Activated T-helper 1 cell treated with anti-CD3 and anti-CD28 coated beads, Interleukin-2, amount 50 U/mL, for 16 hours (primary cell): ENCODE measurements at places on chromosomes 3 and 15.

DNA sequence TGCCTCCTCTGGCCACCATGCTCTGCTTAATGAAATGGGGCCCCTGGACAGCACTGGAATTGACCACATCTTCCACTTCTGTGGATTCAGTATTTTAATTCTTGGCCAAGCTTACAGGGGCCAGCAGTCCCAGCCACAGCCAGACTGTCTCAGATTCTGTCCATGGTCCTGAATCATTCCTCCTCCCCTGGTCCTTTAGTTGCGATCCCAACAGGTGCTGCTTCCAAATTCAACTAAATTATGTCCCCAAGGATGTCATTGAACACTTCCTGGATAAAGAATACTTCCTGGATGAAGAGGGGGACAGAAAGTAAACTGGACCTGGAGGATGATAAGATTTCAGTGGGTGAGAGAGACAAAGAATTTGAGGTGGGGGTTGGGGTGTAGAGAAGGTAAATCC lies 111.1 kb upstream of the FOXB1 start:
- no peak for DNase-seq

DNA sequence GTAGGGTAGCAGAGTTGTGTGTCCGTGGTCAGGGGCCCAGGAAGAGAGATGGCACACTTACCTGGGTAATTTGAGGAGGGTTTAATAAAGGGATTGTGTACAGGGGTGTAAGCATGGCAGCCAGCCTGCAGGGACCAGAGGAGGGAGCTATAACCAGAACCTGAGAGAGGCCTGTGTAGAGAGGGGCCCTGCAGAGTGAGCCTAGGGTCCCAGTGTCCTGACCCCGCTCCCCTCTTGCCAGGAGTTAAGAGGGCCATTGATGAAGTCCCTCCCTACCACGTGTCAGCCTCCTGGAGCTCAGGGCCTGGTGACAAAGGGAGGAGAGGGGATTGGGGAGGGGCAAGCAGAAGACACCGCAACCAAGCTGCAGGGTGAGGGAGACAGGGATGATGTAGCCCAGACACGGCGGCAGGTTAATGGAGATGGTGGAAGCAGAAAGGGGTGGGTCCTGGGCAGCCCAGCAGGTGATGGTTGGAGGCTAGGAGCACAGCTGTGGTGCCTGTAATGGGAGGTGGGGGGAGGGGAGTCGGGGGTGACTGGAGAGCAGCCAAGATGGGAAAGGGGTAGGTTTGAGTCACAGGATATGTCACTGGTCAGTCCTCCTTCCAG lies 165.4 kb upstream of the TOPAZ1 start:
- DNase-seq = no peak

- DNase-seq = no peak
These were observed 11.2 kb downstream of the NUP210 start for GRCh38 chr3:13408890-13409289.

GRCh38 chr3:188154014-188154808 lies at the start of gene LPP:
Gene LPP (plus strand): TSS chr3:188154157. CDS start chr3:188406121, 251,964 bp downstream.
- DNase-seq = peak; percentile 50

DNA sequence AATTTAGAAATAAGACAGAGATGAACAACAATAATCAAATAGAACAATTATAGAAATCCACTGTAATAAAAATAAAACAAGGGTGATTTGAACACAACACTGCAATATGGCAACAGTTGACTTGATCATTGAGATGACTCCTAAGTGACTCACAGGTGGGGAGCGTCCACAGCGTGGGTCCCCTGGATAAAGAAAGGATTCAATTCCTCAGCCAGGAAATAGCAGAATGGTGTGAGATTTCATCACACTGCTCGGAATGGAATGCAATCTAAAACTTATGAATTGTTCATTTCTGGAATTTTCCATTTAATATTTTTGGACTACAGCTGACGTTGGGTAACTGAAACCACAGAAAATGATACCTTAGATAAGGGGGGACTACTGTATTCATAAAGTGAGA lies 82.0 kb downstream of the CNTN3 start:
- DNase-seq = no peak

GRCh38 chr3:107562969-107563529 lies 40.3 kb downstream of the BBX start:
- no peak for DNase-seq

- DNase-seq = no peak
These were observed 144.7 kb upstream of the ABHD17C start for GRCh38 chr15:80550219-80550907.

GRCh38 chr15:74172701-74173379 lies 670 bp upstream of the ISLR start:
- no peak for DNase-seq

DNA sequence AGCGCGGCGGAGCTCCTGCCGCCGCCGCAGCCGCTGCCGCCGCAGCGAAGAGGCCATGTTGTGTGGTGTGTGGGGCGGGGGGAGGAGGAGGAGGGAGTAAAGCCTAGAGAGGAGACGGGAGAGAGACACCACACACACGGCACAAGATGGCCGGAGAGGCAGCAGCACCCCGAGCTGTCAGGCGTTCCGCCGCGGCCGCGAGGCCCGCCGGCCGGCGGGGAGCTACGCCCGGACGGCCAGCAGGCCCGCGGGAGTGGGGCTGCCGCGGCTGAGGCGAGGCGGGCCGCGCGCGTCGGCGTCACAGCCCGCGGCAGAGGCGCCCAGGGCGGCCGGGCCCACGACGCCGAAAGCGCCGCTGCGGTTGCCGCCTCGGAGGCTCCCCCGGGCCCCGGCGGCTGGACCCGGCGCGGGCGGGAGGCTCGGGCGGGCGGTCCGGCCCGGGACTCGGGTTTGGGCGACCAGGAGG lies 17.4 kb upstream of the CHD2 start:
- DNase-seq = no peak

DNA sequence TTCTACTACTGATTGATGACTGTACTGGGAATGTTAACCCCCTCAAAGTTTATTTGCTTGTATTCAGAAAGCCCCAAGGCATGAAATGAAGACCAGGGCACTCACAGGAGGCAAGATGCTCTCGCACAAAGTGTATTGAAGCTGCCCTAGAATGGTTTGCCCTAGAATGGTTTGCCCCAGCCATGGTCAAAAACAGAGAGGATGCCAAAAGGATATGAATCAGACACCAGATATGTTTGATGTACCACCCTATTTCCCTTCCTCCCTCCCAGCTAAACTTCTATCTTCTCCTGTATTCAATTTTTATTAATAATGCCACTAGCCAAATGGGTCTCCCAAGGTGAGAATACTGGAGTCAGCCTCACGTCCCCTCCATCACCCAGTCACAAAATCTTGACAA lies 101.3 kb downstream of the TMCO5A start:
- DNase-seq = no peak

DNA sequence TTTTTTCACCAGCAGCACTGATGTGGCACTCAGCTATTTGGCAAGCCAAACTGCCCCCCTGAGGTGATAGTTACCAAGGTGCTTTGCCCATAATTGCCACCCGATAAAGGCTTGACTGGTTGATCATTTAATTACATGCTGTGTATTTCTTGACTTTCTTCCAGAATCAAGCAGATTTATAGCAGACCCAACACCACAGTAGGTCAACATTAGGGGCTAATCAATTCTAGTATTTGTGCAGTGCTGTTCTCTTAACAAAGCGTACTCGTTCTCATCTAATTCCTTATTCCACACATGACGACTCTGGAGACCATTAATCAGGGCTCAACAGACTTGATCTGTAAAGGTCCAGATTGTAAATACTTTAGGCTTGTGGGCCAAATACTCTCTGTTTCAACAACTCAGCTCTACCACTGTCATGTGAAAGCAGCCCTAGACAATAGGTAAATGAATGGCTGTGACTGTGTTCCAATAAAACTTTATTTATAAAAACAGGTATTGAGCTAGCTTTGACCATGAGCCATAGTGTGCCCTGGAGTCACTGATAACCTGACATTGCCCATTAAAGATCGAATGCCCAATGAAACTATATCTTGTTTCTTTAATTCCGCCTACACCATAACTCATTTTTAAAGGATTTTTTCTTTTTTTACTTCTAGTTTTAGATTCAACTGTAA lies 119.1 kb upstream of the TMC3 start:
- DNase-seq = no peak

DNA sequence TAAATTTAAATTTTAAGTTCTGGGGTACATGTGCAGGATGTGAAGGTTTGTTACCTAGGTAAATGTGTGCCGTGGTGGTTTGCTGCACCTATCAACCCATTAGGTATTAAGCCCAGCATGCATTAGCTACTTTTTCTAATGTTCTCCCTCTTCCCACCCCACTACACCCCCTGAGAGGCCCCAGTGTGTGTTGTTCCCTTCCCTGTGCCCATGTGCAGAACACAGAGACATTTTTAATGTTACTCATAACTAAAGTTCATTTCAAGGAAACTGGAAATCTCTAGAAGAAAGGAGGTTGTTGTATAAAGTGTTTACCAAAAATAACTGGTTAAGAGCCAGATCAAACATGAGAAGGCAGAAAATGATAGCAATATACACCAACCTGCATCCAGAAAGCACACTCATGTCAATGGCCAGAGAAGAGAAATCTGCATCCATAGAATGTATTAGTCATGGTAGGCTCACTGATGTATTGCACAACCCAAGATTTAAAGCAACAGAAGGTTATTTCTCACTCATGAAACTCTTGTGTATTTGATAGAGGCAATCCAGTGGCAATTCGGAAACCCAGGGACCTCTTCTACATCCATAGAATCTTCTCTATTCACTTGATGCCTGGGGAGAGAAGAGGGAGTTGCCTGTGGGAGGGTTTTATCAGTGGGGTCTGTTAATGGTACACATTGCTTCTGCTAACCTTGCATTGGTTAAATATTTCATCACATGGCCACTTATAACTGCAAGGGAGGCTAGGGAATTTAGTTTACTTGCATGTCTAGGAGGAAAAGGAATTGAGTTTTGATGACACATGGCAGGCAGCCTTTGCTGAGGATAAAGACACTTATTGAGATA lies 321.9 kb upstream of the RASGRP1 start:
- DNase-seq = no peak

DNA sequence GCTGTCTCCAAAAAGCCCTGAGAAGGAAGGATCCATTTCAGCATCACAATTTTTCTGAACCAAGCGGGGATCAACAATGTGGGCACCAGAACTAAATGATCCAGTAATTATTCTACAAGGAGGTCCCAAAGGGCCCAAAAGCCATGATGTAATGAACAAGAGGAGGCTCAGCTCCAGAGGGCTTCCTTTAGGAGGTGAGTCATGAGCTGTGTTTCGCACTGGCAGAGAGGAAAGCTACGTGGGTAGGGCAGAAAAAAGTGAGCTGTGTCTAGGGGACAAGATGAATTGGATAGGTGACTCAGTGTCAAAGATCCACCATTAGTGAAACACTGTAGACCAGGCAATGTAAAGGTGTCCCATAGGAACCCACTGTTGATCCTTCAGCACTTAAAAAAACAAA lies 113.4 kb downstream of the RORA start:
- no peak for DNase-seq

DNA sequence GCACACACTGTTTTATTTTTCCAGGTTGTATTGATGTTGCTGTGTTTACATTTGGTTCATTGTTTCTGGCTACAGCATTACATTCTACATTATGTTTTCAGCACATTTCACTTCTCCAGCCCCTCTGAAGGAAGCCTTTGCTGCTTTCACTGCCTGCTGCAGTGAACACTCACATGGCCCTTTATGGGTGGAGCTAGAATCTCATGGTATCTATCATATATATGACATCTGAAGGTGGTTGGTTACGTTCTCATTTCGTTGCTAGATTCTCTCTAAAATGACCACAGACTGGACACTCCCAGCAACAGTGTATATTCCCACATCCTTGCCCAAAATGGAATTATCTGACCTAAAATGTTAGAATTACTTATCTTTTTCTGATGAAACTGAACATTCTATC lies 35.2 kb upstream of the CTDSPL start:
- DNase-seq = no peak

GRCh38 chr15:73927003-73927475 lies 777 bp downstream of the LOXL1 start:
- no peak for DNase-seq

DNA sequence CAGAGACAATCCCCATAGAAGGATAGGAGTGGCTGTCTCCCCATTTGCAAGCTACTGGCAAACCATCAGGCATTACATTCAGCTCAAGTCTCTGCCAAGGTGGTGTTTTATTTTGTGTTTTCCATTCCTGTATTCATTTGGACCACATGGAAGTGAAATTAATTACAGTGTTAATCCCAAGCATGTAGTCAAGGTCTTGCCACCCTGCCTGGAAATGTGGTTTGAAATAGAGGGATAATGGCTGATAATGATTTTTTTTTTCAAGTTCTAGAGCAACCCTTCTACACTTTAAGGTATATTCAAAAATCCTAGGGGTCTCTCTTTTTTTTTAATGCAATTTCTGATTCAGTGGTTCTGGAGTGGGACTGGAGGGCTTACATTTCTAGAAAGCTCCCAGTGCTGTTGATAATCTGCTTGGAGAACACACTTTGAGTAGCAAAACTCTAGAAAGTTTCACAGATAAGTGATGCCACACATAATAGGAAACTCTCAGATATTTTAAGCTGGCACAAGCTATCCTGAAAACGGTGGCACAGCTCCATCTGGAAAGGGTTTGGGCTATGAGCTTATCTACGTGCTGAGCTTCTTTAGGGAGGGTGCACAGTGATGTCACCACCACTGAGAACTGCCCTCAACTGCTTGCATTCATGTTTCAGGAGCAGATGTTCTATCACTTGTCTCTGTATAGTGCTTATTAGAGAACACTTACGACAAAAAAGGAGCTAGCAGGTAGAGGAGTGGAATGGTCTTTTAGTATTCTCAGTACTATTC lies 140.1 kb upstream of the IL12A start:
- no peak for DNase-seq

GRCh38 chr3:126321490-126321889 lies 35.7 kb downstream of the KLF15 start:
- no peak for DNase-seq

GRCh38 chr3:114449271-114450007 lies 155.6 kb downstream of the TIGIT start:
- no peak for DNase-seq

DNA sequence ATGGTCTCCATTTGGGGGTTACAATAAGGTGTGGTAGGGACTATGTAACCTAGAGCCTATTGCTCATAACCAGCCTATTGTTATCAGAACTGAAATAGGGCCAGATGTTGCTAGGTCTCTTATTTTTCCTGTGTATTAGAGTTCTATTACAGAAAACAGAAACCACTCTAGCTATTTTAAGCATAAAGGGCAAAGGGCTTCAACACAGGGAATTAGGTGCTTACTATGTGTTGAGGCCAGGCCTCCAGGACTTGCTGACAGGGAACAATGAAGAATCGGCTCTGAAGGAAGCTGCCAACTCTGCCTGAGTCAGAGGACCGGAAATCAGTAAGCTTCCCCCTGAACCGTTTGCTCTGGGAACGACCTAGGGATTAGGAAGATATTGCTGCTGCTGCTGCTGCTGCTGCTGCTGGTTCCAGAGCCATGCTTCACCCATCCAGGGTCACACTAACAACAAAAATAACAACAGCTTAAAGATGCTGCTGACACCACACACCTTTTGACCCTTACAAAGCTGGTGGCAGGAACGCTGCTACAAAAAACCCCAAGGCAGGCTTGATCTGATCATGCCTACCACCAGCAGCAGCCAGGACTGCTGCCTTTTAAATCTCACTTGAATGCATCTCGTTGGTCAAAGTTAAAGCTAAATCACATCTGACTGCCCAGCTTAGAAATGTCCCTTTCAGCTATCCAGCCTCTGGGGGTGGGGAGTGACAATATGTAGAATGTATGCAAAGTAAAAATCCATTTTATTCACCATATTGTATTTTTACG lies 276.9 kb upstream of the IL12A start:
- no peak for DNase-seq
